ENCODE measurements at places on chromosomes 4 and X.

DNA sequence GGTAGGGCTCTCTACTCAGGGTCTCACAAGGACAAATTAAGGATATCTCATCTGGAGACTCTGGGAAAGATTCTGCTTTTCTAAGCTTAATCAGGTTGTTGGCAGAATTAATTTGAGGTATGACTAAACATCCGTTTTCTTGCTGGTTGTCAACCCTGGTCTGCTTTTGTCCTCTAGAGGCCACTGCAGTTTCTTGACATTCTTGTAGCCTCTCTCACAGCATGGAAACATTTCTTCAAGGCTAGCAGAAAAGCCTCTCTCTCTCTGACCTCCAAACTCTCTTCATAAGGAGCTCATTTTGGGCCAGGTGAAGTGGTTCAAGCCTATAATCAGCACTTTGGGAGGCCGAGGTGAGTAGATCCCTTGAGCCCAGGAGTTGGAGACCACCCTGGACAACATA, 749.5 kb upstream of the PCDH7 start:
- no peak for DNase-seq

GRCh38 chr4:147578593-147578992, 38.6 kb upstream of the TMEM184C start:
- DNase-seq: no peak

- DNase-seq: no peak
Measured at GRCh38 chr4:24645765-24646550, 61.6 kb upstream of the DHX15 start.

- no peak for DNase-seq
Measured at GRCh38 chr4:134934036-134934808, 732.6 kb upstream of the PABPC4L start.

DNA sequence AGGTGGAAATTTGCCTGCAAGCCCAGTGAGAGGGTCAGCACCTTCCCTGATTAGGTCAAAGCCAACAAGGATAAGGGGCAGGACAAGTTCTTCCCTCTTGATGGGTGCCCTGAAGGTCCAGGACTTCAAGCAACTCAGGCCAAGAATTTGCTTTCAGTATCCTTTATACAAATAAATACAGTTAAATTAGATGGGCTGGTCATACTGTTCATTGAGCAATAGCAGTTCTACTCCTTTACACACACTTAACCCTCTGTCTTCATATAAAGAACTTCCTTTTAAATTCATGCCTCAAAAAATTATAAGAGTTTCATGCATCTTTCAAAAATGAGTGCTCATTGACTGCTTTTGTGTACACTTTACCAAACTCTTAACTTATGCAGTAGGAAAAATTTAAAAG, 392.0 kb downstream of the SPRY1 start:
- DNase-seq: no peak

DNA sequence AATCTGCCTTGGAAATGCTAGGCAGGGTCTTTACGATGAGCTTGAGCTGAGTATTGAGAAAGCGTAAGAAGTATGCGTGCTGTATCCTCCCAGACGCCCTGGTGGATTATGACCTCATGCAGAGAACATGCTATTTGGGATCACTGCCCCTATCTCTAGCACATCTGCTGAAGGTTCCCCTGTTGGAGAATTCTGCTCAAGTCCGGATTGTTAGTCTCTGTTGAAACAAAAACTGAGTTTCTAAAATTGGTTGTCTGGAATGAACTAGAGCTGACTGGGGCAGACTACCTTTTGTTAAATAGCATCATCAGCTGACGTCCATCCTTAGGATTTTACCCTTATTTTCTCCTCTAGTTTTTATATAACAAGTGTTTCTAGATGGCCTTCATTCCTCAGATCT, 7.5 kb downstream of the FHDC1 start:
- no peak for DNase-seq

GRCh38 chr4:48542888-48543287, 52.8 kb downstream of the ZAR1 start:
- DNase-seq: no peak

Data from activated CD4-positive, alpha-beta T cell treated with anti-CD3 and anti-CD28 coated beads for 36 hours (primary cell).